ENCODE measurements at places on chromosomes 12 and 14. TPM values are rescaled to one million over a fixed set of nuclear protein-coding genes. Genes with fewer than 3 reads are reported as not detected.

Gene RNF212B
- not detected for total RNA-seq

Gene ADAMTS20
- total RNA-seq = not detected

Gene OASL
- total RNA-seq = 9.2 TPM

Gene CIDEB
- 18.3 TPM for total RNA-seq

Gene TDG
- 19.4 TPM for total RNA-seq

Gene RERG
- 10.8 TPM for total RNA-seq

Gene CISTR
- total RNA-seq = not detected

Gene C14orf180
- not detected for total RNA-seq

Gene ANKS1B
- total RNA-seq = 14.2 TPM

Gene KRT79
- 1.8 TPM for total RNA-seq

Gene TRIAP1
- total RNA-seq = 39.3 TPM

Gene MPHOSPH9
- total RNA-seq = 22.9 TPM

Gene LGR5
- total RNA-seq = 0.21 TPM

Gene SCYL2
- 27.7 TPM for total RNA-seq

Gene PKP2
- total RNA-seq = 21.7 TPM

Gene TOMM20L
- not detected for total RNA-seq

Gene SLC6A12
- not detected for total RNA-seq

Gene COPZ1
- 110 TPM for total RNA-seq

Gene CMA1
- total RNA-seq = not detected

Gene VRTN
- not detected for total RNA-seq

Gene FSCB
- not detected for total RNA-seq

Gene MEG3
- total RNA-seq = 18.9 TPM

Gene CLEC6A
- total RNA-seq = not detected

Gene PZP
- total RNA-seq = not detected

Gene MLF2
- total RNA-seq = 170 TPM

Gene KRT71
- not detected for total RNA-seq

Gene IFI27
- total RNA-seq = 480 TPM

Gene RTL1
- not detected for total RNA-seq

Gene ITGB7
- 4.2 TPM for total RNA-seq

Gene ST8SIA1
- 0.38 TPM for total RNA-seq

Gene LMO3
- total RNA-seq = 1.0 TPM

Gene KRT72
- total RNA-seq = not detected

Gene ART4
- not detected for total RNA-seq

Gene CCDC38
- total RNA-seq = not detected

Gene OR6C2
- not detected for total RNA-seq

Gene NID2
- total RNA-seq = 3.7 TPM

Gene GMFB
- 10.2 TPM for total RNA-seq

Gene DDX24
- total RNA-seq = 114 TPM

Gene KRT85
- total RNA-seq = not detected

Gene L2HGDH
- 6.5 TPM for total RNA-seq

Gene LRRC43
- 0.59 TPM for total RNA-seq

Gene KERA
- not detected for total RNA-seq

Gene NEUROD4
- total RNA-seq = not detected

Gene GON7
- total RNA-seq = 10.1 TPM

Gene RNASE1
- total RNA-seq = 108 TPM

Gene SLC6A13
- total RNA-seq = not detected

Gene TSPAN9
- total RNA-seq = 10.6 TPM

Gene TBC1D30
- total RNA-seq = 5.1 TPM

Gene B3GNT4
- 1.1 TPM for total RNA-seq

Data from esophagus squamous epithelium (tissue), 5 donors.